ENCODE measurements at places on chromosomes 12 and 14. TPM values are rescaled to one million over a fixed set of nuclear protein-coding genes. Genes with fewer than 3 reads are reported as not detected.

The C12orf50 gene
- total RNA-seq: 0.10 TPM

The OASL gene
- not detected for total RNA-seq

The CLEC9A gene
- total RNA-seq: not detected

The FLVCR2 gene
- 6.3 TPM for total RNA-seq

The SOAT2 gene
- total RNA-seq: 0.98 TPM

The ATP2B1 gene
- 110 TPM for total RNA-seq

The NINJ2 gene
- 3.0 TPM for total RNA-seq

- no peaks in the 10 kb centered on the region for H3K4me1 ChIP-seq
- H3K4me3 ChIP-seq: no peak overlapping the region
- peaks cover 5% of the 10 kb centered on the region for H3K27me3 ChIP-seq
- H3K27ac ChIP-seq: no peak overlapping the region
- H3K36me3 ChIP-seq: no peaks in the 10 kb centered on the region
- DNase-seq: no peak
Measured at GRCh38 chr12:29224572-29224971, 75.5 kb downstream of the FAR2 start.

- no peak for DNase-seq
- no peaks in the 10 kb centered on the region for H3K4me1 ChIP-seq
- no peak overlapping the region for H3K27ac ChIP-seq
- H3K27me3 ChIP-seq: peaks cover 12% of the 10 kb centered on the region
Measured at GRCh38 chr14:72906879-72907278, 13.0 kb upstream of the DPF3 start.

DNA sequence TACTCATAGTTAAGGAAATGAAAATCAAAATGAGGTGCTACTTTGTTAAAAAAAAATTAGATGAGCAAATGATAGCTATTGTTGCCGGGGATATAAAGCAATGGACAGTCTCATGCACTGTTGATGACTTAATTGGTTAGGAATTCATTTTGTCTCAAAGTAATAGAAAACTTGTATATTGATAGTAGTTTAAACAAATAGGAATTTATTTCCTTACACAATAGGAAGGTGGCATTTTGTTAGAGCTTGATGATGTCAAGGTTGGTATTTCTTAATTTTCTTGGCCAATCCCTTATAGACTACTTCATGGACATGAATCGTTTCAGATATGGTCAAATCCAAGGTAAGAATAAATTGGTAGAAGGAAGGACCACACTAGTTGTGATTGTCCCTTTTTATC is 7.8 kb downstream of the PRPF39 start:
- peaks cover 19% of the 10 kb centered on the region for H3K4me1 ChIP-seq
- no peaks in the 10 kb centered on the region for H3K27me3 ChIP-seq
- H3K27ac ChIP-seq: no peak overlapping the region
- H3K4me3 ChIP-seq: no peak overlapping the region
- H3K36me3 ChIP-seq: peaks cover 16% of the 10 kb centered on the region

GRCh38 chr12:123444092-123445026 is 7.9 kb upstream of the RILPL2 start:
- H3K27me3 ChIP-seq: no peaks in the 10 kb centered on the region
- H3K36me3 ChIP-seq: no peaks in the 10 kb centered on the region
- H3K4me3 ChIP-seq: no peak overlapping the region
- no peak for DNase-seq
- peaks cover 12% of the 10 kb centered on the region for H3K4me1 ChIP-seq

- peaks cover 1% of the 10 kb centered on the region for H3K36me3 ChIP-seq
- H3K4me3 ChIP-seq: peak within 1 kb of the TSS; percentile 92
- H3K27me3 ChIP-seq: peaks cover 7% of the 10 kb centered on the region
- peak within 1 kb of the TSS; percentile 84 for H3K27ac ChIP-seq
- peak; percentile 32 for DNase-seq
- H3K4me1 ChIP-seq: peaks cover 17% of the 10 kb centered on the region
Measured at GRCh38 chr14:70641548-70642302, at the start of gene TTC9. Gene TTC9, plus strand, starts transcription at chr14:70641916. Its CDS starts 214 bp downstream, at chr14:70642130.

GRCh38 chr14:55691659-55692058 is 111.7 kb downstream of the KTN1 start:
- H3K36me3 ChIP-seq: peaks cover 12% of the 10 kb centered on the region
- DNase-seq: no peak
- H3K27me3 ChIP-seq: no peaks in the 10 kb centered on the region
- H3K4me3 ChIP-seq: no peak overlapping the region

DNA sequence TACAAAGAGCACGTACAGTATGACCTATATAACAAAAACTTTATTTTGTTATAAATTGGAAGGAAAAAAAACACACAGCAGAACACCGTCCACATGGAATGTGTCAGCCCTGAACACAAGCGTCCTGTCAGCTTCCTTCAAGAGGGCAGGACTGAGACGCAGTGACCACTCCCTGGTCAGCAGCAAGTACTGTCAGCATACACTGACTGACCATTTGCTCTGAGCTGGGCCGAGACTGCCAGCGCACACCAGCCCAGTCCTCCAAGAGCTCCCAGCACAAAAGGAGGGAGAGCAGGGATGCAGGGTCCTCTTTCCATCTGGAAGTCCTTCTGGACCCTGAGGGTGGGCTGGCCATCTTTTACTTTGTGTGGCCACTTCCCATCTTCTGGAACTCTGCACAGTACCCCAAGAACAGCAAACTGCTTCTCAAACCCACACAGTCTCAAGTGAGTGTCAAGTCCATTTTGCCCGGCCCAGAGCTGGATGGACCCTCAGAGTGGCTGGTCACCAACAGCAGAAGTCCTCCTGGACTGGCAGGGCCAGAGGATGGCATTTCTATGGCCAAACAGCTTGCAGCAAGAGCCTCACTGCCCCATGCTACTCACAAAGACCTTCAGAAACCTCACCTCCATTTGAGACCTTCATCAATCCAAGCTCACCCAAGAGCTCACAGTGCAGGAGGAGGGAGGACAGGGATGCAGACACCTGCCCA is 11.7 kb downstream of the CCDC88C start:
- no peak overlapping the region for H3K27ac ChIP-seq
- H3K36me3 ChIP-seq: peaks cover 18% of the 10 kb centered on the region
- peaks cover 23% of the 10 kb centered on the region for H3K4me1 ChIP-seq
- no peaks in the 10 kb centered on the region for H3K27me3 ChIP-seq

DNA sequence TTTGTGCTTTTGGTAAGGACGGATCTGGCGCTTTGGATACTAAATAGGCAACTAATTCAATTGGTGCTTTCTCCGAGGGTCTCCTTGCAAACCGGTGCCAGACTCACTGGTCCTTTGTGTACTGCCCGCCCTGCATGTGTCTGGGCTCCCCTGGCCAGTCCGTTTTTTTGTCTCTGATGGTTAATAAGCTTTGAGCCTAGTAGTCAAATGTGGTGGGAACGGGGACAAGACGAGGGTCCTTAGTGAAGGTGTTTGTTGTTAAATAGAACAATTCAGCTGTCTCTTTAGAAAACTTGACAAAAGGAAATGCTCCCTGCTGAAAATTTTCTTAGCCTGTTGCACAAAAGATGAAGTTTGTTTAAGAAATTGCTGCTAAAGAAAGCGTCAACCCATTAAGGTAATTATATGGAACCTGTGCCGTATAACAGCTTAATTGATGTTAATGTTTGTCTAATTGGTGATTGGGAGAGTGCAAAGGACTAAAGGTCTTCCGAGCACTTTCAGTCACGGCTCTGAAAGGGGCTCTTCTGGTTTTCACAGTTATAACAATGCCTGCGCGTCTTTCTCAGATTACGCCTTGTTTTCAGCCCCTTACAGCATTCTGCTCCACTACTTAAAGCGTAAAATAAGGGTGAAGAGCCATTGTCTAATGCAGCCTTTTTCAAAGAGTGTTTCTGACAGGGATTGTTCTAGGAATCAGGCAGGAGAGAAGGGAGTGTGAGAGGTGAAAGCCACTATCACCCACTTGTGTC is 537.4 kb downstream of the PRKD1 start:
- no peaks in the 10 kb centered on the region for H3K36me3 ChIP-seq
- no peaks in the 10 kb centered on the region for H3K27me3 ChIP-seq
- peak overlapping the region; percentile 55 for H3K4me3 ChIP-seq
- no peak for DNase-seq

GRCh38 chr14:24171422-24172260 is at the start of gene REC8:
Gene REC8, plus strand, starts transcription at chr14:24172080. Its CDS starts 473 bp downstream, at chr14:24172553.
- peaks cover 25% of the 10 kb centered on the region for H3K36me3 ChIP-seq
- H3K27ac ChIP-seq: peak within 1 kb of the TSS; percentile 96
- DNase-seq: peak; percentile 96
- peak within 1 kb of the TSS; percentile 89 for H3K4me3 ChIP-seq
- no peaks in the 10 kb centered on the region for H3K27me3 ChIP-seq
